ENCODE measurements at places on chromosomes 5 and 9. TPM values are rescaled to one million over a fixed set of nuclear protein-coding genes. Genes with fewer than 3 reads are reported as not detected.

Gene DDX4
- total RNA-seq = not detected

Gene ADAMTS19
- not detected for total RNA-seq

Gene LCN6
- not detected for total RNA-seq

Gene ALDH1B1
- 21.1 TPM for total RNA-seq

Gene ERBIN
- 33.3 TPM for total RNA-seq

Gene NMUR2
- not detected for total RNA-seq

Gene TEX48
- not detected for total RNA-seq

Gene SARDH
- 0.27 TPM for total RNA-seq

Measured in hair follicular keratinocyte (primary cell).